ENCODE measurements at places on chromosomes 2 and 18.

DNA sequence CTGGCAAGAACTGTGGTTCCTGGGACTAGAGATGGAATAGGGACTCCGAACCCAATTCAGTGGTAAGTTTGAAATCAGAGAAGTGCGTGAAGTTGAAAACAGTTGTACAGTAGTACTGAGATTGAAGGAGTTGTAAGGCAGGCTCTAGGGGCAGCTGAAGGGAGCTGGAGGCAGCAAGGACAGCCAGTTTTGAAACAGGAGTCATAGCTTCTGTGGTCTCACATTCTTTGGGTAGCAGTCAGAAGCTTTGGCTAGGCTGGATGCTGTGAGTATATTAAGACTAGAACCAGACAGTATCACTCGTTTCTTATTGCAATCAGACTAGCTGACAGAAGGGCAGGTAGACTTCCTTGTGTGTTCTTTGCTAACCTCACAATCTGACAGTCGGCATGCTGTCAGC is 64.5 kb upstream of the ADAM23 start:
- no peak for DNase-seq

DNA sequence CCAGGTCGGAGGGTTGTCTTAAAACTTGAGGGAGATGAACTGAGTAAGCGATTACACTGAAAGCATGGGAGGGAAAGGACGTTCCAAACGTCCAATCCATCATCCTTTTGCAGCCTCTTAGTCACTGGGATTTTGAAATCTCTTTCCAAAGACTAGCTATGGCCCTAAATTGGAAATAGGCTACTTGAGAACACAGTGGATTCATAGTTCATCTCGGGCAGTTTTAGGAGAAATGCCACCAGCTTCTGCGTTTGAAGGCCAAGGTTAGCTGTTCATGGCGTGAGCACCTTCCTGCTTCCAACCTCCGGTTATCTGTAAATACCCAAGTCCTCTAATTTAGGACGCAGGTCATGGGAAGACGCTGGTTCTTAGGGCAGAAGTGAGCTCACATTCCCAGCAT is 821 bp upstream of the EML6 start:
- no peak for DNase-seq

DNA sequence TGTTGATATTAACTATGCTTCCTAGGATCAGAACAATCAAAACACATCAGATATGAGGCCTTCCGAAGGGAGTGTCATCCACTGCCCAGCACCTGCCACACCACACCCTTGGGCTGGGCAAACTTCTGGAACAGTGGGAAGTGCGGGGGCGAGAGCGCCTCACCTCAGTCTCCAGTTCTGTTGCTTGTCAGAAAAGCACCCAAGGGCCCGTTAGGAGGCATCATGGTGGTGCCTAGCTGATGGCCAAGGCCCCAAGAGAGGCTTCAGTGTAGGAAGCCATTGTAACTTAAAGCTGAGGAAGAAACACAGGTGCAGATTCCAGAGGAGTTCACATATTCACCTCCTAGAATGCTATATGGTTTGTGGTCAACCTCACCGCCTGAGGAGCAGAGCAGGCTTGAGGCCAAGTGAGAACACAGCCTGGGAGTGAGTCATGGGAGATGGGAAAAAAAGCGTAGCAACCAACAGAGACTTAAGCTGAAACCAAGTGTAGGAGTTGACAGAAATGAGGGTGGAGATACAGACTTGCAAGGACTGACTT is 85.1 kb upstream of the ATL2 start:
- no peak for DNase-seq

GRCh38 chr2:111061191-111061590 is 59.5 kb upstream of the BCL2L11 start:
- no peak for DNase-seq

DNA sequence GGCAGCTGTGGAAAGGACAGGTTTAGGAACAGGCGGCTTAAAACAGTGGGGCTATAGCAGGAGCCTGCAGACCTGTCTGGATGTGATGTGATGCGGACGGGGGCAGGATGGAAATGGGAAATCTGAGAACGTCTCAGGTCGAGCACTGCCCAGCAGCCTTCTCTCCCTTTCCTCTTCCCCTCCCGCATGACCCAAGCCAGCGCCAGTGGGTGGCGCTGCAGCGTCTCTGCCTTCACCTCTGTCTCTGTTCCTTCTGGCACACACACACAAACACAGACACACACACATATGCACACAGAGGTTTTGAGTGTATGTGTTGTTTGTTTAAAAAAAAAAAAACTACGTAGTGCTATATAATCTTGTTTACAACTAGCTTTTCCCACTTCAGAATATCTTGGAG is 82.0 kb upstream of the SLC66A3 start:
- DNase-seq = no peak

DNA sequence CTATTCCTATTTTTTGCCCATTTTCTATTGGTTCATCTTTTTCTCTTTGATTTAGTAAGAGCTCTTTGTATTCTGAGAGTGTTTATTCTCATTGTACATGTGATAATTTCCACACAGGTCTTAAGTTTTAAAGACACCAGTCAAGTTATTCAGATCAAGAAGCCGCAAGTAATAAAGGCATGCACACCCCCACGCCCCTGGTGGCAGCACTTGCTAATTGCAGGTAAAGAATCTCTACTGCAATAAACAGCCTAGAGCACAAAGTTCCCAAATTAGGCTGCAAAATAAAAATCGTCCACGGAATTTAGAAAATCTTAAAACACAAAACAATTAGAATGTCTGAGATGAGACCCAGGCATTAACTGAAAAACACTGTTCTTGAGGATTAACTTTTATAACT is 45.2 kb downstream of the ST3GAL5 start:
- no peak for DNase-seq

- no peak for DNase-seq
These were observed 19.0 kb downstream of the HAT1 start for GRCh38 chr2:171941316-171941699.

DNA sequence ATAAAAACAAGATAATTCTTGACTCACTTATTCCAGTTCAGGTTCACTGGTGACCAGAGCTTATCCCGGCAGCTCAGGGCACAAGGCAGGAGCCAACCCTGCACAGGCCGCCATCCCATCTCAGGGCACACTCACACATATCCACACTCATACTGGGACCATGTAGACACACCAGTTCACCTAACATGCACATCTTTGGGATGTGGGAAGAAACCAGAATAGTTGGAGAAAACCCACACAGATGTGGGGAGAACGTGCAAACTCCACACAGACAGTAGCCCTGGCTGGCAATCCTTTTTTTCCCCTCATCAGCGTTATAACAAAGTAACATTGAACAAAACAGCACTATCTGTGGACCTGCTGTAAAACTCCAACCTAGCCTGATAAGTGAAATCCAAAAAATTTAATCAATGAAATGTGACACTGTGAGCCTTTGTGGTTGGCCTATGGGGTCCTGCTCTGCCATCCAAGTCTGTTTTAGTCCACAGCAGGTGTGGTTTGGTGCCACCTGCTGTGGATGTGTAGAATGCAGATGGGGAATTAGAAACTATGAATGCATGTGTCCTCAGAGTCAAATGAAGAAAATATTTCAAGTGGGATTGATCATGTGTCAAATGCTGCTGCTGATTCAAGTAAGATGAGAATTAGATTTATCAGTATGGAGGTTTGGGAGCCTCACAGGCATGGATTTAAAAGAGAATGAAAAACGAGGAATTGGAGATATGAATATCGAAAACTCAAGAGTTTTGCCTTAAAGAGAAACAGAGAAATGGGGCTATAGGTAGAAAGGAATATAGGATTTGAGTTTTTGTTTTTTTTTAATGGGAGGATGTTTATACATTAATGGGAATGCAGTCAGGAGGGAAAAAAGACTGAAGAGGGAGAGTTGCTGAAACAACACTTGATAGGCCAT is 47.0 kb downstream of the UGP2 start:
- no peak for DNase-seq

- no peak for DNase-seq
These were observed 108.9 kb upstream of the NABP1 start for GRCh38 chr2:191569025-191569424.

DNA sequence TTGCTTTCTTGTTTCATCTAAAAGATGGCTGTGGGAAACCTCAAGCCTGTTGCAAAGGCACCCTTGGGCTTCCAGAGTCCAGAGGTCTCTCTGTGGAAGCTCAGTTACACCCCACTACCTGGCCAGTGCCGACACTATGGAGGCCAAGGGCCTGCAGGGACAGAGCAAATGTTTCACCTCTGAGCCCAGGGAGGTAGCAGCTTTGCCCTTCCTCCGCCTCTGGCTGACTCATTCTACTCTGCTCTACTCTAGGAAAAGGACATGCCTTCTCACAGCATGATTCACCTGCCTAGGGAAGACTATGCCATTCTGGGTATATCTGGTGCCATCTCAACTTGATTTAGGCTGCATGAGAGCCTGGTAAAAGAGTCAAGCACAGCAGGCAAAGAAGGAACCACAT is 12.2 kb downstream of the MYOM1 start:
- no peak for DNase-seq

- no peak for DNase-seq
These were observed 291.4 kb upstream of the LRRTM4 start for GRCh38 chr2:77813599-77813998.

DNA sequence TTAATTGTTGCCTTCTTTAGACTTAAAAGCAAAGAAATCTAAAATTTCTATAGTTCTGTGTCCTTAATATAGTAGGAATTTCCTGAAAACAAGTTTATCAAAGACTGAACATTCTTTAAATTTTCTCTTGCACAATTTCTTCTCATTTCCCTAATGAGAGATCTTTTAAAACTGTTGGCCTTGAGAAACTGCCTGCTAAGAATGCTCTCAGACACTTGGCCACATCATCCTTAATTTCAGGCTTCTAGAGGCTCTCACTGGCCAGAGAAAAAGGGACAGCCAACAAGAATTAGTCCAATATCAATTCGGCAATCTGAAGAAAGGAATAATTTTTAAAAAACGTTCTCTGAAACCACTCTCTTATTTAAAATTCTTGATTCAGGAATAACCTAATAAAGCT is 167.0 kb upstream of the CREB1 start:
- no peak for DNase-seq

GRCh38 chr2:151374436-151374835 is 17.0 kb downstream of the TNFAIP6 start:
- DNase-seq = no peak

GRCh38 chr2:6072276-6072675 is 380.1 kb downstream of the SOX11 start:
- DNase-seq = no peak

DNA sequence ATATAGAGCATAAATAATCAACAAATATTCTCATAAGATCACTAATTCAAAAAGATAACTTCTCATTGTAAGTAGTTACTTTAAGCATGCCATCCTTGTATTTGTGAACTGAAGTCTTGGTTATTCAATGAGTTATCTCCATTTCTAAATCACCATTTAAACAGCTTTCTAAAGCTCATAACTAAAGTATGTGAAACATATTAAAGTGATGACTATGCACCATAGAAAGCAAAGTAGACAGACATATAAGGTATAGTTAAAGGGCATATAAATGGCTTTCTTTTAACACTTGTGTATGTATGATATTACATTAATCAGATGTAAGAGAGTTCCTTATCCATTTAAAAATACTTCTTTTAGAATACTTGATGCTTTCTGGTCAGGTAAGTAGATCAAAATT is 83.5 kb downstream of the IKZF2 start:
- no peak for DNase-seq

- no peak for DNase-seq
These were observed 130.0 kb upstream of the FBXO11 start for GRCh38 chr2:48036312-48036711.

DNA sequence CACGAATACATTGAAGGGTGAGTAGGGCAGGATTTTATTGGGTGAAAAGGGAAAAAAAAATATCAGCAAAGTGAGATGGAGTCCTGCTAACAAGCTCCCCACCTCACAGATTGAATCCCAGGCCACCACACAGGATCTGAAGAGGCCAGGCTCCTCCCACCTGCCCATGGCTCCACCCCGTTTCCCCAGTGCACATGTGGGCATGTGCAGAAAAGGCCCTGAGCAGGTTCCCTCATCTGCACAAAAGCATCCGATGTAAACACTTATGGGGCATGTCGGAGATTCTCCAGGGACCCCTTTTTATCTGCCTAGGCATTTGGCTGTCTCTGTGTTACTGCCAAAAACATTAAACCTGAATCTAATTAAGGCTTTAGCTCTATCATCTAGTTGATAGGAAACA is 35.2 kb downstream of the SKA1 start:
- no peak for DNase-seq

DNA sequence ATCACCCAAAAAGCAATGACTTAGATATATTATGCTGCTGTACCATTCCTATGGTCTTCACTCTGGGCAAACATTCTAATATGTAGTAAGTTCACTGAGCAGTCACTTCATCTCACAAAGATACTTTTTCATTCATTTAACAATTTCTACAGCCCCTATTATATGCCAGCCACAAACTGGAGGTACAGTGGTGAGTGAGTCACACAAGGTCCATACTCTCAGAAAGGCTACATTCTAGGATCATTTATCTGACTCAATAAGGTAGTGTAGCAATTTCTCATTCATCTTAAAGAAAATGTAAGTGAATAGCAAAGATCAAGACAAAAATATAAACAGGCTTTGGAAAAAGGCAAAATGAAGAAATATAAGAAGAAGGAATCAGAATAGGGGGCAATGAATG is 40.5 kb downstream of the NHEJ1 start:
- no peak for DNase-seq

GRCh38 chr2:240525802-240526201 is 32.0 kb downstream of the ANKMY1 start:
- no peak for DNase-seq

GRCh38 chr2:120448961-120449810 is 103.2 kb downstream of the INHBB start:
- DNase-seq = no peak

GRCh38 chr2:41856946-41857345 is 190.9 kb upstream of the PKDCC start:
- no peak for DNase-seq

DNA sequence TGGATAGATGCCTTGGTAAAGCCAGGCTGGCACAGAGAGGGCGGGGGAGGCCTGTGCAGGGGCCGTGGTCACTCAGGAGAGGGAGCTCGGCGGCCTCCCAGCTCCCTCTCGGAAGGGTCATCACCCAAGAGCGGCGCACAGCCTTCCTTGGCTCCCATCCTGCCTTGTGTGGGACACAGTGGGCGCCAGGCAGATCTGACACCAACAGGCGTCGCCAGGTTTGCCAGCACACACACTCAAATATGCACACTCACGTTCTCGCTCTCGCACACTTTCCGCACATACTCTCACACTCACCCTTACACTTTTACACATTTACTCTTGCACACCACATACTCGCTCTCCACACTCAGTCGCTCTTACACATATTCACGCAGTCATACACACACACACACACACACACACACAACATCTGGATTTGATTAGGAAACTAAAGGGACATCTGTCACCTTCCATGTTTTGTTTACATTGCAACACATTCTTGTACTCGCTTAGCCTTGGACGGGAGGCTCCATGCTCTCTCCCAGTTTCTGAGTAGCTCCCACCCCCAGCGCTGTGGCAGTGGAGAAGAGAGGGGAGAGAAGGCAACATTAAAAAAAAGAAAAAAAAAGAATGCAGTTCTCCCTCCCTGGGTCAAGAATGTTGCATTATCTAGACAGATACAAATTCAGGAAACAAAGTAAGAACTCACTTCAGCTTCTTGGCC is 10.5 kb downstream of the CHMP1B start:
- no peak for DNase-seq

Data from right forelimb (tissue), 1 donor.